ENCODE measurements at places on chromosomes 5 and 9.
A peak's percentile ranks its signal among the peaks of the same experiment; 100 is the strongest.

- DNase-seq: peak; percentile 88
These were observed 123.1 kb downstream of the RXRA start for GRCh38 chr9:134449180-134449916.

DNA sequence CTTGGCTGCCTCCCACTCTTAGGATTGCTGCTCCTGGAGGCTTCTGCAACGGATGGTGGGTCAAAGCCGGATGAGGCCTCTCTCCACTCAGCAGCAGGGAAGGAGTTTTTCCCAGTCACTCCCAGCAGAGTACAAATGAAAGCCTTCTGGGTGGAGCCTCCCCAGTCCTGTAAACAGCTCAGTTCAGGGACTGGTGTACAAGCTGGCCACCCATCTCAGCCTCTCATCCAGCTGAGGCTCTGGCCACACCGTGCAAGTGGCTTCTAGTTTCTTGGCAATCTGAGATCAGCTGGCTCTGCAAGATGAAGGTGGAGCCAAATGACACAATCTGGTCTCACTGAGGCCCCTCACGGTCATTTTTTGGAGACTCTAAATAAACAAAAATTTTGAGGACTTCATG lies 10.0 kb downstream of the GPX3 start:
- DNase-seq: no peak

GRCh38 chr5:3377831-3378230 lies 217.8 kb upstream of the IRX1 start:
- no peak for DNase-seq

DNA sequence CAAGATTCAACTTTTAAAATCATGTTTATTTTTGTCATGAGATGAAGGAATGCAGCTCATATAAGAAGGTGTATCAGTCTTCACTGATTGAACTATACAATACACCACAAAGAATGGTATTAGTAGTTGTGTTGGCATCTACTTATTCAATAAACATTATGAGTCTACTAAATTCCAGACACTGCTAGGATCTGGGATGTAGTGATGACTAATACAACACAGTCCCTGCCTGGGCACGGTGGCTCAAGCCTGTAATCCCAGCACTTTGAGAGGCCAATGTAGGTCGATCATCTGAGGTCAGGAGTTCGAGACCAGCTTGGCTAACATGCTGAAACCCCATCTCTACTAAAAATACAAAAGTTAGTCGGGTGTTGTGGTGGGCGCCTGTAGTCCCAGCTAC lies 171.4 kb upstream of the NFIB start:
- no peak for DNase-seq

DNA sequence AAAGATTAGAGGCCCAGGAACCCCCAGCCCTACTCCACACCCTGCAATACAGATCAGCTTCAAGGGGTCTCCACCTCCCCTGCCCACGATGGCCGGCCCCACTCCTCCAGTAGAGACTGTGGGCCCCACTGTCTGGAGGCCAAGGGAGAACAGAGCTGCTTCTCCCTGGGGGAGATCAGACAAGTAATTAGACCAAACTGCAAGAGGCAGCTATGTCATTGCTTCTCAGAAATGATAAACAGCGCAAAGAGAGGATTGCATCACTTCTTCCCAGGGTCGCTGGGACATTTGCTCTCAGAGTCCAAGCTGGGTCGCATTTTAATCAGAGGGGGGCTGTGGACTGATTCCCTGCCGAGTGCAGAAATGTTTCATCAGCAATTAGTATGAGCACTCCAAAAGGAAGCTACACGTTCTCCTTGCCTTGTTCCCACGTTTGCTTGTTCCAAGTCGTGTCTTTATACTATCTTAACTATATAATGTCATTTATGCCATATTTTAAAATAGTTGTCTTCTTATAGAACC lies 59.9 kb downstream of the ROPN1L start:
- no peak for DNase-seq

GRCh38 chr5:89351222-89351621 lies 468.2 kb upstream of the MEF2C start:
- no peak for DNase-seq

- no peak for DNase-seq
These were observed 128.9 kb downstream of the STARD4 start for GRCh38 chr5:111383288-111383970.

DNA sequence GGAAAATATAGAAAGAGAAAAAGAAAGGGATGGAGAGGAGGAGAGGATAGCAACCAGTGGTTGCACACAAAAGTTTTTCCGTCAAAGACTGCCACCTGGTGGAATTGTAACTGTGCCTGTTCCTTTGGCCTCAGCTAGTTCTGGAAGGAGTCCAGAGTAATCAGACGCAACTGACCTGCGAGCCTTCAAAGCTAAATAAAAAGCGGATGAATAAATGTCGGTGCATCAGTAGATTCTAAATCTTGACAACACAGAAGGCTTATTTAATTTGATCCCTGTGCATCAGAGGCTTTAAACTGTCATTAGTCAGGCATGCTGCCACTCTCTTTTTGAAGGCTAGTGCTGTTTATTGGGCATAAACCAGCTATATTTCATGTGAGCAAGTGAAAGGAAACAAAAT lies 132.9 kb upstream of the ACO1 start:
- peak; percentile 31 for DNase-seq

DNA sequence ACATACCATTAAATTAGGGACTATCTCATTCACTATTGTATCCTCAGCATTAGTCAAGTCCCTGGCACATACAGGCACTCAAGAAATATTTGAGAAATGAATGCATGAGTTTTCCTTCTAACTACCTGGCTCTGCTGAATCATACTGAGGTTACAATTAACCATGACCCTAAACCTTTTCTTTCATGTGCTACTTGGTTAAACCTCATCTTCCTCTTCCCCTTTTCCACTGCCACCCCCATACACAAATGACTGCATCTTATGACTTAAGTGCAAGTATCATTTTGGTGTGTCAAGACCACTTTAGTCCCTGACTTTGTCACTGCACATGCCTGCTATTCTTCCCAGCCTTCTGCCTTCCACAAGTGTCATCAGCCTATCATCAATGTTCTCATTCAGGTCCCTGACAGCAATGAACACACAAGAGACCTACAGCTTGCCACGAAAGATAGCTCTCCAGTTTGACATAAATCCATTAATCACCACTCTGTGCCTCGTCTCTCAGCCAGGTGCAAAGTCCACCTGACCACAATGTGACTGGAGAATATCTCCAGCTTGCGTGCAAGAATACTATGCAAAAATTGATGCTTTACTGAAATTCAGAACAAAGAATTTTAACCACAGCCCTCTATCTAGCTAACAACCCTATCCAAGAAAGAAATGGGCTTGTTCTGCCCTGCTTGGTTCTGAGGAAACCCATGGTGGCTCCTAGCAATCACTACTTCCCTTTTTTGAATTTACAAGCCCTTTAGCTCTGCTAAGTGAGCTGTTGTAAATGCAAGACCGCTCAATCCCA lies 74.5 kb downstream of the MAPKAP1 start:
- DNase-seq: peak; percentile 15

DNA sequence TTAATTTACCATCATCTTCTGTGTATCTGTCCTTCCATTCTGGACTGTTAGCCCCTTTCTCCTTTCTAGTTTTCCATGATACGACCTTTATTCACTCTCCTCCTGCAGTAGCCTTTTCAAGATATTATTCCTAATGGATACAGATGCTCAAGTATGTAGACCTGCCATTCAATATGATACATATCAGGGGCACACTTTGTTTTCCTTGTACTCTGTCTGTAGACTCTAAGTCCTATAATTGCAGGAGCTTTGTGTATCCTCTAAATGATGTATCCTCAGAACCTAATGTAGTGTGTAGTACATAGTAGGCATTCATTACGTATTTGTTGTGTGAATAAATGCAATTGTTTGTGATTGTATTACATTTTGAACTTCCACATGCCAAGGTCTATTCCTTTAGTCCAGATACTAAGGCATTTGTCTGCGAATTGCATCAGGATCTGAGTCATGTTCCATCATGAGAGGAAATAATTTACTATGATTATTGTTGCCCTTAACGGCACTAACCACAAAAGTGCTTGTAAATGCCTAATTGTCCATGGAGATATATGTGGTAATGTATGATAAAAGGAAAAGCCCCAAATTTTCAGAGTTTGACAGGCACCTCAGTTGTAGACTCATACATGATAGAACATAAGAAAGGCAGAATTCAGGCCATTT lies 57.1 kb upstream of the IZUMO3 start:
- no peak for DNase-seq

GRCh38 chr5:163889369-163889768 lies 383.9 kb downstream of the MAT2B start:
- DNase-seq: no peak

DNA sequence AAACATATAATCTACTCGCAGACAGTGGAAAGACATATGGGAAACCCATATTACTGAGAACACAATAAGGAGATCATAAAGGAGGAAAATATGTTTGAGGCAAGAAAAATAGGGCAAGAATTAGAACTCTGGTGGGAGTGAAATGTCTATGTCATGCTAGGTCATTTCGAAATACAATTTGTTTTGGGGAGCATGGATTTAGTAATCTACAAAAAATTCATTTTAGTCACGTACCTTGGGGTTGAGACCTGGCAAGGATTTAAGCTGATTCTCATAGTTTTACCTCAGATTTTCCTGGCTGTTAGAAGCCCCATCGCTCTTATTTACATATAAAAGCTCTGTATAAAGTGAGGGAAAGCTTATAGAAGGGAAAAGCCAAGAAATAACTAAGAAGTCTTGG lies 11.5 kb upstream of the CSNK1G3 start:
- DNase-seq: no peak

DNA sequence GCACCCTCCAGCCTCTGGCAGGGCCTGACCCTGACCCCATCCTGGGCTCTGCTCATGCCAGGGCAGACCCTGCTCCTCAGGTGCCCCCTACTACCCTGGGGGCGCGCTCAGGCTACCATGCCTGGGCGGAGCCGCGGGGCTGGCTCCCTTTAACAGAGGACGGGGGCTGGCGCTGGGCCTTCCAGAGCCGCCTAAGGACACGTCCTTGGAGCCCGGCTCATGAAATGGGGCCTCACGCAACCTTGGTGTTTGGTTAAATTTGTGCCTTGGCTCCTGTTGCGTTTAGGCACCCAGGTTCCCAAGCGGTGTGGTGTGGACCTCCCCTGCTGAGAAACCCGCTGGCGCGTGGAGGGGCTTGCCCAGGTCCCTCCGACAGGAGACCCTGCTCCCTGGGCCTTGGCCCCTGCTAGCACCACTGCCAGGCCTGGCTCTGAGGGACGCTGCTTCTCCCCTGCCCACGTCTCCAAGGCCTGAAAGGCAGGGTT lies 3.4 kb upstream of the EHMT1 start:
- no peak for DNase-seq

GRCh38 chr5:63400079-63400478 lies 562.2 kb downstream of the HTR1A start:
- DNase-seq: no peak

DNA sequence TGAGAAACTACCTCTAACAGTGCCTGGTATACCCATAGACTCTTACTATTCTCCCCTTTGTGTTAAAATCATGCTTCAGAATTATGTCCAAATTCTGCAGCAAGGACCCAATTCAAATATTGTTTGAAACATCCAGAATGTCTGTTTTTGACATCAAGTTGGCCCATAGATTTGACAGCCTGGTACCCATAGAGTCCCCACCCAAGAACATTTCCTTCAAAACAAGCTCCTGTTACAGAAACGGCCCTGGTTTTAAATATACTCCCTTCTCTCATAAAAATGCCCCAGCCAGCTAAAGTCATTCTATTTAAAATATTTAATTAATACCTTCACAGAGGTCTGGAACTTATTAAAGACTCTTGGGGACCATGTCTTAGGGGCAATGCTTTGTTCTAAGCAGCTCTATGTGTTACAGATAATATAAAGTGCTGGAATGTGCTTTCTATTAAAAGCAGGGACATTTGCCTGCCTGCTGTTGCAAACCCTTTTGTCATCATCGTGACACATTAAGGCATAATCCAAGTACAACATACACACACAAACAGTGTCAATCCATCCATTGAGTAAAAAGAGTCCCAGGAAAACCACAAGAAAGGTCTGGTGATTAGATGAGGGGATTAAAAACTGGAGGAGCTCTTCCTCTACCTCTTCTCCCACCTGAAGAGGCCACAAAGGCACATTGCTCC lies 321.7 kb downstream of the MLLT3 start:
- no peak for DNase-seq

DNA sequence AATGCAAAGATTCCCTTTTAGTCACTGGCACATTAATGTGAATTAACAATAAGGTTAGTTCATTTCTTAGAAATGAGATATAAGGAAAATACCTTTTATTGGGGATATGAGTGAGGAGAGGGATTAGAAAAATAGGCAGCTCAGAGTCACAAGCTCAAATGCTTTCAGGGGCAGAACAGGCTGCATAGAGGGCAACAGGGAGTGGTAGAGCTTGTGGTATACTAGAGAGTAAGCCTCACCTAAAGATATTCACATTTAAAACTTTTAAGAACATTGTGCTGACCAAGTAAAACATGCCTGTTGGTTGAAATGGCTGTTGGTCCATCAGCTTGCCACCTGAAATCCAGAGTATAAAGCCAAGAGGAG lies 34.7 kb downstream of the ZNF474 start:
- DNase-seq: no peak

GRCh38 chr5:107549567-107549966 lies 121.2 kb downstream of the EFNA5 start:
- no peak for DNase-seq

DNA sequence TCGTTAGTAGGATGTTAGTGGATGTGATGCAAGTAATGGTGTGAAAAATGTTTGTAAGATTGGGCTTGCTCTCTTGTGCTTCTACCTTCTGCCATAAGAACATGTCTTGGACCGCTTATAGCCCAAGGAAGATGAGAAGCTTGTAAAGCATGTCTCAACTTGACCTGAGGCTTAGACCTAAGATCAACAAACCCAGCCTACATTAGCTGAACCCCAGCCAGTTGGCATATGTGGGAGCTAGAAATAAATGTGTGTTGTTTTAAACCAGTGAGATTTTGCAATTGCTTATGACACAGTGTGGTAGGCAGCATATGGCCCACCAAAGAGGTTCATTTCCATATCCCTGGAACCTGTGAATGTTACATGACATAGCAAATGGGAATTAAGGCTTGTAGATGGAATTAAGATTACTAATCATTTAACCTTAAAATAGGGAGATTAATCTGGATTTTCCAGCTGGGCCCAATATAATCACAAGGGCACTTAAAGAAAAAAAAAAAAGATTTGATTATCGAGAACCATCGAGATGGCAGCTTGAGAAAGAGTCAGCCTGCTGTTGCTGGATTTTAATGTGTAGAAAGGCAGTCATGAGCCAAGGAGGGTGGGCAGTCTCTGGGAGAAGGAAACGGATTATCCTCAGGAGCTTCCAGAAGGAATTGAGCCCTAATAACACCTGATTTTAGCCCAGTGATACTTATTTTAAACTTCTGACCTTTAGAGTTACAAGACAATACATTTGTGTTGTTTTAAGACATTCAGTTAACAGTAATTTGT lies 27.3 kb upstream of the EDIL3 start:
- no peak for DNase-seq

- no peak for DNase-seq
These were observed 8.7 kb upstream of the CARNMT1 start for GRCh38 chr9:75036793-75037192.

GRCh38 chr9:28365728-28366127 lies 792.4 kb upstream of the C9orf72 start:
- no peak for DNase-seq

DNA sequence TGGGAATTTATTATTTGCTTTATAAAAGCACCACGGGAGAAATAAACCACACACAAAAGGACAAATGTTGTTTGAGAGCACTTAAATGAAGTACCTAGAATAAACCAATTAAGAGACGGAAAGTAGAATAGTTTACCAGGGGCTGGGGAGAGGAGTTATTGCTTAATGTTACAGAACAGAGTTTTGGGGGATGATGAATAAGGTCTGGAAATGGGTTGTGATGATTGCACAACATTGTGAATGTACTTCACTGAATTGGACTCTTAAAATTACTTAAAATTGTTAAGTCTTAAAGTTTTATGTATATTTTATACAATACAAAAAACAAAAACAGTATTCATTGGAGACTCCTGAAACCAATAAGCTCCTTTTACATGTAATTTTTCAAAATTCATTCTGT lies 1.5 kb downstream of the ZBTB43 start:
- no peak for DNase-seq
